GOT3 (cell line): ENCODE measurements at places on chromosomes 13 and 19.

- DNase-seq: no peak
Measured at GRCh38 chr19:52170304-52170703, 1.1 kb downstream of the ZNF836 start.

- DNase-seq: no peak
Measured at GRCh38 chr13:44816701-44817100, 172.6 kb downstream of the NUFIP1 start.

DNA sequence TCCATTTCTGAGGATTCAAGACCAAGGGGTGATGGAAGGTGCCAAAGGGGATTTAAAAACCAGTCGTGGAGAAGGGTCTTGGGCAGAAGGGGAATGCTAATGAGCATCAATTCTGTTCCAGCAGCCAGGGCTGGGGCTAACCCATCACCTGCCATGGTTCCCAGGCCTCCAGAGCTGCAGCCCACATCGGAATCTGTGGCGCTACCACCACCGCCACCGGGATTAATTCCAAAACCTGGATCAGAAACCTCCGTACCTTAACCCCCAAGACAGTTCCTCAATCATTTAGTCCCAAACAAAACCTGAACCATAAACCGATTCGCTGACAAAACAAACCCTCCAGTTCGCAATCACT is 583 bp downstream of the ZNF615 start:
- no peak for DNase-seq

DNA sequence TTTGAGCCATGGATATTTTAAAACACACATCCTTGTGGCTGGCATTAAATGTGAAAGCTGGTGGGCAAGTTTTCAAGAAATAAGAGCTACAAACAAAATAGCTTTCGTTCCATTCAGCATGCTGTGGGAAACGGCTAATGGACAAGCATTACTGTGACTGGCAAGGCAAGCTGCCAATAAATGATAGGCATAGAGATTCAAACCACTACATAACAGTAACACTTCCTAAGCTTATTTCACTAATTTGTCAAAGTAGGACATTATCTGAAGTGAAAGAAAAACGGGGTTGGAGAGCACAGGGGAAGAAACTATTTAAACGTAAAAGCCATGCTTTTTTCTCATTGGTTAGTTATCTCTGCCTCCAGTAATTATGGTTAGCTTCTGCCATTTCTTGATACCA is 26.0 kb downstream of the OBI1 start:
- DNase-seq: no peak

- no peak for DNase-seq
Measured at GRCh38 chr13:44051918-44052675, 172.4 kb downstream of the LACC1 start.

DNA sequence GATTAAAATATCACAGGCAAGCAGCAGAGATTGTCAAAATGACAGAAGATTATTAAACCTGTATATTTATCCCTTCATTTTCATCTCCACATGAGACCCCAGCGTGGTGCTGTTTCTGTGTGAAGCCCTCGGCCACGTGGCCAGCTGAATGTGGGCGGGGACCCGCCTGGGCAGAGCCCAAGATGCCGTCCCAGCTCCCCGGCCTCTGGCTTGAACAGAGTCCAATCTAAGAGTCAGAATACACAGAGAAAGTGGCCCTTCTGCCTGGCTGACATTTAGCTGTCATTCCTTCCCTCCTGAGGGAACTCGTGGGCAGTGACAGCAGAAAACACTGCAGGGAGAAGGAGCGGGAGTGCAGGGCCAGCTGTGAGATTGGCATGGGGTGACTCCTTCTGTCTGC is 34.9 kb upstream of the UQCRFS1 start:
- DNase-seq: no peak

DNA sequence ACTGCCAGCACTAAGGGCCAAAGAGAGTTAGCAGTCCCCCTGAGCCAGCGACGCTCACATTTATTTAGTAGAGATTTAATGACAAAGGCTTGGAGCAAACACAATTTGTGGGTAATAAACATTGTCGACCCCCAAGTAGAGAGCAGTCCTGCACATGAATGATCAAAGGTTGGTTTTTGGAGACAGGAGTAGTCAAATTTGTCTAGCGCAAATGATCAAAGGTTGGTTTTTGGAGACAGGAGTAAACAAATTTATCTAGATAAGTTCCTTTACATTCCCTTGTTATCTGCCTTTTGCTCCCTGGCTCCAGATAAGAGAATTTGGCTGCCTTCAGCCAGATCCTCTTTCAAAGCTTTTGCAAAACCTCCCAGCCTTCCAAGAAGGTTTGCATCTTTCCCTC is 26.9 kb downstream of the METTL21C start:
- DNase-seq: no peak

DNA sequence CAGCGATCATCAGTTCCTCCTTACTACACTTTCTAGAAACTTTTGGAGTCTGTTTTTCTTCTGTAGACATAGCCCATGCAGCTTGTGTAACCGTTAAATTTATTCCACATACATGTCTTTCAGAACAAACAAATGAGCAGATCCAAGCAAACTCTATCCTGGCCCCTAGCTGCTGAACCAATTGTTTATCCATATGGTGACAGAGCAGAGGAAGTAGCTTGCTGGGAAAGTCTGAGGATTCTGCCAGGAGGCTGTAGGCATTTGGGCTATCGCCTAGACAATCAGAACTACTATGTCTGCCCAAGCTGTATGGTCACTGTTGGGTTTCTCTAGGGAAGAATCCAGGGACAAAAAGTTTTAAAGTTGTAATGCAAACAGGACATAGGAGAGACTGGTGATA is 343.7 kb downstream of the SPRY2 start:
- no peak for DNase-seq

GRCh38 chr13:34352958-34353357 is 535.0 kb downstream of the RFC3 start:
- DNase-seq: no peak

DNA sequence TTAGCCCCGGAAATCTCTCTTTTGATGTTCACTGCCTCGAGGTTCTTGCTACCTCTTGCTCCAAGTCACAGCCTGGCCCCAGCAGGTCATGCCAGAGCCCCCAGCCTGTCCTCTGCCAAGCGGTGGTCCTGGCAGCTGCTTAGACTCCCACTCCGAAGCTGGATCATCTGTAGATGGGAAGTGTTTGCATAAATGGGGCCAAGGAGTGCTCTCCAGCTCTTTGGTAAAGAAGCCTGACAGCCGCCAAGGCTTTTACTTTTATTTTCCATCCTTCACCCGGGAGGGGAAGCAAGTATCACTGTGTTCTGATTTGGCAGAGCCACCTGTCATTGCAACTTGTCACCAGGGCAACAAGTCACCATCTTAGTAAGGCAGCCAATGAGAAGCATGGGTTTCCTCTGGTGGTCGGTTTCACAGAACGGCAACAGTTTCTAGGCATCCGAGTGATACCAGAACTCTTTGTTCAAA is 10.6 kb upstream of the RETN start:
- no peak for DNase-seq

DNA sequence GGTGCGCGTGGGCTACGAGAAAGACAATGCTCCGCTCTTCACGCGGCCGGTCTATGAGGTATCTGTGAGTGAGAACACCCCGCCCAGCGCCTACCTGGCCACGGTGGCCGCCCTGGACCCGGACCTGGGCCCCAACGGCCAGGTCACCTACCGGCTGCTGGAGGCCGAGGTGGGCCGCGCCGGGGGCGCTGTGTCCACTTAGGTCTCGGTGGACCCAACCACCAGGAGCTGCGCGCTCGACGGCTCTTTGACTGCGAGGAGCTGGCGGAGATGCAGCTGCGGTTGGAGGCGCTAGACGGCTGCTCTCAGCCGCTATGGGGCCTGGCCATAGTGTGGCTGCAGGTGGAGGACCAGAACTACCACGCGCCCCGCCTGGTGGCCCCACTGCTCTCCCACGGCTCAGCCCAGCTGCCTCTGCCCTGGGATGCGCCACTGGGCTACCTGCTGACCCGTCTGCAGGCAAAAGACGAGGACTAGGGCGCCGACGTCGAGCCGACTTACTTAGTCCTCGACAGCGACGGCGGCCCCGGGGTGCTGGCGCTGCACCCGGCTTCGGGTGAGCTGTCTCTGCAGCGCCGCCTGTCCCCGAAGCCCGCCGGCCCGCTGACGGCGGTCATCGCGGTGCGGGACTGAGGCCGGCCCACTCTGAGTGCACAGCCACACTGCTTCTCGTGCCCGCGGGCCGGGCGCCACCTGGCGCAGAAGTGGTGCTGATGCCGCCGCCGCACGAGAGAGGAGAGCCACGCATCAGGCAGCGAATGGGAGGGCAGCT is 173.0 kb downstream of the OLFM4 start:
- no peak for DNase-seq

DNA sequence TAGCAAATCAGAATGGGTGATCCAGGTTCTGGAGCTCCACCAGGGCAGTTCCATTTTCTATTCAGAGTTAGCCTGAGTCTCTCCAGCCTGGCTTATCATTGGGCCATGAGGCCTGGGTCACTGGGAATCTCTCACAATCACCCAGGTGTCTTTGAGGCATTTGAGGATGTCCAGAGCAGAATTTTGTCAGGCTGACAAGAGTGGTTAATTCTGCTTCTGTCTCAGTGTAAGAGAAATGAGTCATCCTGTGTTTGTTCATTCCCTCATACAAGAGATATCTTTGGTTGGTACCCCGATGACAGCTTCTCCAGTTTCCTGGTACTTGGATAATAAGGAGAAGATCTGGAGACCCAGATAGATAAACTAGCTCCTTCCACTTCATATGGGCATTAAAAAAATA is 10.4 kb downstream of the ZNF93 start:
- no peak for DNase-seq

- DNase-seq: no peak
Measured at GRCh38 chr13:76887076-76887563, 915 bp upstream of the KCTD12 start.

DNA sequence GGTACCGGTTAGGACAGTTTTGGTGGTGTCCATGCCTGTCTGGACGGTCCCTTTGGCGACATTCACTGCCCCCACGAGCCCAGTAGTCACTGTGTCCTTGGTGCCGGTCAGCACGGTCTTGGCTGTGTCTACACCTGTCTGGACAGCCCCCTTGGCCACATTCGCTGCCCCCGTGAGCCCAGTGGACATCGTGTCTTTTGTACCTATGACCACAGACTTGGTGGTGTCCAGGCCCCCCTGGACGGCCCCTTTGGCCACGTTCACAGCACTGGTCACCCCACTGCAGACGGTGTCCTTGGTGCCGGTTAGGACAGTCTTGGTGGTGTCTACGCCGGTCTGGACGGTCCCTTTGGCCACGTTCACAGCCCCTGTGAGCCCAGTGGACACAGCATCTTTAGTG is 6.2 kb downstream of the PLIN4 start:
- DNase-seq: no peak

- no peak for DNase-seq
Measured at GRCh38 chr13:44726214-44726613, 150.1 kb upstream of the TSC22D1 start.

- DNase-seq: no peak
Measured at GRCh38 chr19:31113293-31113692, 235.9 kb downstream of the TSHZ3 start.

DNA sequence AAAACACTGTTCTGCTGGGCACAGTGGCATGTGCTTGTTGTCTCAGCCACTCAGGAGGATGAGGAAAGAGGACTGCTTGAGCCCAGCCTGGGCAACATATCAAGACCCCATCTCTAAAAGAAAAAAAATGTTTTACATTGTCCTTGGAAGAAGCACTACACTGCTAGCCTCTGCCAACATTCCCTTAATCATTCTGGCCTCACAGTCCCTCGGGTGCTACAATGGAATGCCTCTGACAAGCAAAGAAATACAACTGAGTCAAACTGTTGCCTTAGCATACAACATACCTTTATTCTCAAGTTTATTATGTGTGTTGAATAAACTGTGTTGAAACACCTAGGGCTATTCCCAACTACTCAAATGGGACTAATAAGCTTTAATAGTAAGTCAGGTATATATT is 56.1 kb downstream of the PSPC1 start:
- no peak for DNase-seq

DNA sequence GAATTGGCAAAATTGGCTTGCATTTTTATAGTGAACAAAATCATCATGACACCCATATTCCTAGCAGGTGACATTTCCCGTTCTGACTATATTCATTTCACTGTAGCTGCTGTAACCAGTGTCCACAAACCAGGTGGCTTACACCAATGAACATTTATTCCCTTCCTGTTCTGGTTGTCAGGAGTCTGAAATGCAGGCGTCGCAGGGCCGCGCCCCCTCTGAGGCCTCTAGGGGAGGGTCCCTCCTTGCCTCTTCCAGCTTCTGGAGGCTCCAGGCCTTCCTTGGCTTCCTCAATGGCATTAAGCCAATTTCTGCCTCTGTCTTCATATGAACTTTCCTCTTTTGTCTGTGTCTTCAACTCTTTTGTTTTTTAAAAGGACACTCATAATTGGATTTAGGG is 6.5 kb upstream of the RLN3 start:
- DNase-seq: no peak
